ENCODE measurements at places on chromosomes 6 and 20. TPM values are rescaled to one million over a fixed set of nuclear protein-coding genes. Genes with fewer than 3 reads are reported as not detected.

DNA sequence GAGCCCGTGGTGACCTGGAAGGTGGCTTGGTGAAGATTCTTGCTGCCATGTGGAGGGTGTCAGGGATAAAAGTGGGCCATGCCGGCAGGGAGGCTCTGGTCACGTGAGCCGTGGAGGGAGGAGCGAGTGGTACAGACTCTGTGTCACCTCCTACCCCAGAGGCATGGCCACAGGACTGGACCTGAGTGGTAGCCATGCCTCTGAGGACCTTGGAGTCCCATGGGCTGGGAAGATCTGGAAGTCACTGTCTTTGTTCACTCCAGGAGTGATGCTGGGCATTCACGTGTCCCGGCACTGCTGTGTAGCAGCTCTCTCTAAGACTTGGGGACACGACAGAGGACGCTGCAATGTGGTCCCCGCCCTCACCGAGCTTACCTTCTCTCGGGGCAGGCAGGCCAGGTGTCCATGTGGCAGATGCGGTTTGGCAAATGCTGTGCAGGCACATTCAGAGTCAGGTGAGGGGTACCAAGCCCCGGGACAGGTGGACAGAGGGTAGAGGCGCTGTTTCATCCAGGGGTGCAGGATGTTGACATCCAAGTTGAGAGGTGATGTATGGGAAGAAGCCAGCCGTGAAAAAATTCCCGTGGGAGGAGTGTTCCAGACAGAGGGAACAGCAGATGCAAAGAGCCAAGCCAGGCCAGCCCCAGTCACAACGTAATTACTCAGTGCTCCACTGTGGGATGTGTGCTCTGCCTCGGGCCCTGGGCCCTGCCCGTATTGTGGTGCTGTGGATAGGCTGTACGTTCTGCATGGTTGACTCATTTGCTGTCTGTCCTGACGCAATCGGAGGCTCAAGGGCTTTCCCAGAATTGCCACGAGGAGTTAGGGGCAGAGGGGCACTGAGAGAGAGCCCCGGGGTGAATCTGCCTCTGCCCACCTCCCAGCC, 307.8 kb downstream of the TAF4 start:
- no peak for DNase-seq

GRCh38 chr6:1481286-1481685, 91.9 kb downstream of the FOXF2 start:
- no peak for DNase-seq

Gene TCF19
- total RNA-seq, result 8.2 TPM

Gene OR2H2
- total RNA-seq, result not detected

GRCh38 chr20:58973179-58973578, 7.9 kb upstream of the NELFCD start:
- DNase-seq, result peak; percentile 57

GRCh38 chr20:48735112-48735511, 92.7 kb downstream of the PREX1 start:
- DNase-seq, result no peak

Gene ZSCAN9
- total RNA-seq, result 14.9 TPM

DNA sequence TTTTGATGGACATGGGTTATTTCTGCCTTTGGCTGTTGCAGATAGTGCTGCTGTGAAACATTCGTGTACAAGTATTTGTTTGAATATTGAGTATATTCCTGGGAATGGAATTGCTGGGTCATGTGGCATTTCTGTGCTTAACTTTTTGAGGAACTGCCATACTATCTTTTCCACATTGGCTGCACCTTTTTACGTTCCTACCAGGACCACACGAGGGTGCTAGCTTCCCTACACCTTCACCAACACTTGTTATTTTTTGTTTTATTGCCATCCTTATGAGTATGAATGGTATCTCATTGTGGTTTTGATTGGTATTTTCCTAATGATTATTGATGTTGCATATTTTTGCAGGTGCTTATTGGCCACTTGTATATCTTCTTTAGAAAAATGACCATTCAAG, 47.8 kb upstream of the PLCG1 start:
- no peak for DNase-seq

GRCh38 chr6:157865249-157865648, 42.2 kb downstream of the SNX9 start:
- no peak for DNase-seq

Gene NRSN1
- total RNA-seq, result not detected

Gene OTOR
- not detected for total RNA-seq

Gene EGFL8
- 21.4 TPM for total RNA-seq

- no peak for DNase-seq
Measured at GRCh38 chr6:159042003-159042825, 2.6 kb downstream of the TAGAP start.

DNA sequence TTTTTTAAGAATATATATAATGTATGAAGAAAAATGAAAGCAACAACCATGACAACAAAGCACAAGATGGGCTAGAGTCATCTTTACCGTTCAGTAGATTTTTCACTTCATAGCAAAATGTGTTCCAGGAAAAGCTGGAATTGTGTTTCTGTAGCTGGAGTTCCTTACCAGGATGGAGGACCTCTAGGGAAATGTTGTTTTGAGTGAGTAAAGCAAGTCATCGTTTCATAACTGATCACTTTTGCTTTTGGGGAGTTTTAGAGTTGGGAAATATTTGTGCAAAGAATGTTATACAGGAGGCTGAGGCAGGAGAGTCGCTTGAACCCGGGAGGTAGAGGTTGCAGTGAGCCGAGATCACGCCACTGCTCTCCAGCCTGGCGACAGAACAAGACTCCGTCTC, 151.6 kb downstream of the SASH1 start:
- DNase-seq, result no peak

DNA sequence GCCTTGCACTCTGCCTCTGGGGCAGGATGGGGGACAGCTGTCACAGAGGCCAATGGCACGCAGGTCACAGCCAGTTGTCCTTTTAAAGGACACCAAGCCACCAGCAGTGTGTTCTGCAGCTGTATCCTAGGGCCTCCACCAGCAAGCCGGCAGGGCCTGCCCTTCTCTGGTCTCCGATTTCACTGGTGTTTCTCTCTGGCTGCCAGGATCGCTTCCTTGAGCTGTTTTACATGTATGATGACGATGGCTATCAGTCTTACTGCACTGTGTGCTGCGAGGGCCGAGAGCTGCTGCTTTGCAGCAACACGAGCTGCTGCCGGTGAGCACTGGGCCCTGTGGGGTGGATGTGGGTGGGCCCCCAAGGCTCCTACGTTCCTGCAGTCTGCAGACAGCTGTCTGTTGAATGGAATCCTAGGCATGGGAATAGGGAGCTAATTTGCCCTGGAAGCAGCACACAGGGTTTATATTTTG, 22.7 kb upstream of the MAPRE1 start:
- no peak for DNase-seq

DNA sequence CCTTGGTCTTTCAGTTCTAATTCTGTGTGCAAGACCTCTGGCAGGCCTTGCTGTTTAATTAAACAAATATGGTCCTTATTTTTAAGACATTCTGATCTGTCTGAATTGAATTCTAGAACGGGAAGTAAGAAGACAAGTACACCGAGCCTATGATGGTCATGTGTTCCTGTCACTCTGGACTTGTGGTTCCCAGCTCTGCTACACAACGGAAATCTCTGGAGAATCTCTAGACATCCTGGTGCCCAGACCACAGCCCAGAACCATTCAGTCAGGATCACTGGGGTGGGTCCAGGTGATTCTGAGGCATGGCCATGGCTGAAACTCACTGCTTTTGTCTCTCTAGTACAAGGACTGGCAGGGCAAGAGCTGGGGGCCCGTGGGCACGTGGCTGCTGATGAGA, 15.9 kb upstream of the KCNK16 start:
- no peak for DNase-seq

GRCh38 chr6:116556065-116556464, 2.5 kb downstream of the CALHM4 start:
- DNase-seq, result no peak

DNA sequence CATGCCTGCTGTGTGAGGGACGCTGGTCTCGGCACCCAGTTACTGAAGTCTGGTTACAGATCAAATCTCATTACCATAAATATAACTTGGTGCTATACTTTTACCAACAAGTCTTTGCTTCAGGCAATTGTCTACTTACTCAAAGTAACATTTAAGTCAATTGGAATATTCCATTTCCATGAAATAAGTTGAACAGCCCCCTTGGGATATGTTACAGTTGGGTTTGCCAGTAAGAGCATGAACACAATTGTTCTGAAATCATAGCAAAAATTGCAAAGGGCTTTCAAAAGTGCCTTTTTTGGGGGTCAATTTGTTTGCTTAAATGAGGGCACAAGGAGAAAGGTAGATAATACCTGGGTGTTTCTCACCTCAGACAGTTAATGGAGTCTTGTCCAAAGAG, 170.9 kb upstream of the EXOC2 start:
- DNase-seq, result no peak

GRCh38 chr6:55925292-55925691, 49.9 kb upstream of the BMP5 start:
- no peak for DNase-seq

DNA sequence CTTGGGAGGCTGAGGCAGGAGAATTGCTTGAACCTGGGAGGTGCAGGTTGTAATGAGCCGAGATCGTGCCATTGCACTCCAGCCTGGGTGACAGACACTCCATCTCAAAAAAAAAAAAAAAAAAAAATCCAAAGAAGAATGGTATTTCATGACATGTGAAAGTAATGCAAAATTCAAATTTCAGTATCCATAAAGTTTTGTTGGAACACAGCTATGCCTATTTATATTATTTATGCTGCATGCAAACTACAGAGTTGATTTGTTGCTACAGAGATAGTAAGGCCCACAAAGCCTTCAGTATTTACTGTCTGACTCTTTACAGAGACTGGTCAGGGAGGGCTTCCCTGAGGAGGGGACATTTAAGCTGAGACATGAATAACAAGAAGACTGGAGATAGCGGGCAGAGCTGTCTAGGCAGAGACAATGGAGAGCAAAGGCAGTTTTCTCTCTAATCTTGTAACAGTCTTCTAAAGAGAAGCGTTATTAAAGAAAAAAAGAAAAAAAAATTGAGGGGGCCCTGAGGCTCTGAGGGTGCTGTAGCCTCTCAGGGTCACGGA, 2.7 kb upstream of the SLC9A8 start:
- no peak for DNase-seq

Gene PRR18
- total RNA-seq, result not detected

DNA sequence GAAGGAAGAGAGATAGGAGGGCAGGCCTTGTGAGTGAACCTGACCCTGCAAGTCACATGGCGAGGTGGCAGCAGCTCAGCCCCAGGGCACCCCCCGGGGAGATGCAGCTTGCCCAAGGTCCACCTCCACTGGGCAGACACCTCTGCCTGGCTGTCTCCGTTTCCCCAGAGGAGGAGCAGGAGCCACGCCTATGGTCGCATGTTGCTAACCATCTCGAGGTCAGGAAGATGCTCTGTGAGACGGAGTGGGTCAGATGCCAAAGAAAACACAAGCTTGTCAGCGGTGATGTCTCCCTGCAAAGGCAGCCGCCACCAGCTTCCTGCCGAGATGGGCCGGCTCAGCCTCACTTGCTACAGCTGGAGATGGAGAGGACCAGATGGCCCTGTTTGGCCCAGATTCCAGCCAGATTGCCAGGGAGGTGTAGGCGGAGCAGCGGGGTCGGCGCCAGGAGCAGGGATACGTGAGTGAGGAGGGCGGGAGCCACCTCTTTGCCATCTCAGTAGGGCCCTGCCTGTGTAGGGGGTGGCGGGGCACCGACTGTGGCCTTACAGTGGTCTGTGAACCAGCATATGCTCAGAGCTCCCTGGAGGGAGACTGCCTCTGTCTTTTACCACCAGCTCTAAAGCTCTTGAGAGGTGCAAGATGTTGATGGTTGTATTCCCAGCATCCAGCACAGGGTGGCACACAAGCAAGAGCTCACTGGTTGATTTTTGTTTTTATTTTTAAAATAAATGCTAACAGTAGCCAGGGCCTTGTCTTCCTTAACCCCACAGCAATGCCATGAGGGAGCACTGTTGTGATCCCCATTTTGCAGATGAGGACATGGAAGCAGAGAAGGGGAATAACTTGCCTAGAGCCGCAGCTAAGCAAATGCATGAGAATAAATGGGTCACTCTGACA, 42.9 kb upstream of the FAM83D start:
- DNase-seq, result no peak

Gene PTK6
- 0.13 TPM for total RNA-seq

Gene CHRNA4
- not detected for total RNA-seq

Gene FAM209B
- total RNA-seq, result 0.55 TPM

GRCh38 chr6:125804264-125804663, 13.5 kb downstream of the NCOA7 start:
- DNase-seq, result no peak

Gene L3MBTL1
- 14.1 TPM for total RNA-seq

DNA sequence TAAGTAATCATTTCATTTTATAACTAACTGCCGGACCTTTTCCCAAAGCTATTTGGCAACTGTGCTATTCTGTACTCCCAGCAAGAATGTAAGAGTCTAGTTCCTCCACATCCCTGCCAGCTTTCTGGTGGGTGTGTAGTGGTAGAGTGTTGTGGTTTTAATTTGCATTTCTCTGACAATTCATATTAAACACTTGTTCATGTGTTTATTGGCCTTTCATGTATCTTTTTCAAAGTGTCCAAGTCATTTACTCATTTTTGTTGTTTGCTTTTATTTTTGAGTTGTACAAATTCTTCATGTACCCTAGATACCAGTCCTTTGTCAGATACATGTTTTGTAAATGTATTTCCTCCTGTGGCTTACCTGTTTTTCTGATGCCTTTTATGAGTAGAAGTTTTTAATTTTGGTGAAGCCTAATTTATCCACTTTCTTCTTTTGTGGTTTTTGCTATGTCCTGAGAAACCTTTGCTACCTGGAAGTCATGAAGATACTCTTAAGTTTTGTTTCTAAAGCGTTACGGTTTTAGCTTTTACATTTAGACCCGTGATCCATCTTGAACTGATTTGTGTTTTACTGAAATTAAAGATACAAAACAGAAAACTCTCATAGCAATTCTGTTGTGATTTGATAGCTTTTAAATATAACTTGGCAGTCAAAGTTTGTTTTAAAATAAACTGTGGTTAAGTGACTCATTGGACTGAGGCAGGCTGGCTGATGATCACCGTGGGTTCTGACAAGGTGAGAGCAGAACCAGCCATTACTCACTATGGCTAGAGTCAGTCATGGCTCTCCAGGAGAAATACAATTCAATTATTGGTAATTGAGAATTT, 8.0 kb downstream of the MYLIP start:
- no peak for DNase-seq

Gene PAK5
- not detected for total RNA-seq

GRCh38 chr6:157556671-157557430, 175.9 kb downstream of the ZDHHC14 start:
- no peak for DNase-seq

Gene CCR6
- total RNA-seq, result not detected

Gene TSPO2
- not detected for total RNA-seq

GRCh38 chr6:3071568-3071967, 3.3 kb downstream of the RIPK1 start:
- no peak for DNase-seq

GRCh38 chr20:13554076-13554475, 84.7 kb downstream of the TASP1 start:
- DNase-seq, result no peak

DNA sequence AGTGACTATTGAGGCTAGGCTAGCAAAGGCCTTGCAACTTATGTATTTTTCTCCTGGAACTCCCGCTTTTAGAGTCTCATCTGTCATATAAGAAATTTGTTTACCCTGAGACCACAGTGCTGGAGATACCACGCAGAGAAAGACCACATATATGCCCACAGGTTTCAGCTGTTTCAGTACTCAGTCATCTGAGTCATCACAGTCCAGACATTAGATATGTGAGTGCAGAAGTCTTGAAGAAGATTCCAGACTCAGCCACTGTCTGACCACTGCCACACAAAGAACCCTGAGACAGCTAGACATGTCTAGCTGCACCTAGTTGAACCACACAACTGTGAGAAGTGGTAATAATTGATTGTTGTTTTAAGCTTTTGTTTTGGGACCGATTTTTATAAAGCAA, 648.3 kb downstream of the EPM2A start:
- no peak for DNase-seq

- DNase-seq, result no peak
Measured at GRCh38 chr6:111628142-111628850, 22.6 kb upstream of the TRAF3IP2 start.

Measured in osteocyte (in vitro differentiated cells).